Upper lobe of right lung (tissue), 1 donor: ENCODE measurements at places on chromosomes 5 and 9.

DNA sequence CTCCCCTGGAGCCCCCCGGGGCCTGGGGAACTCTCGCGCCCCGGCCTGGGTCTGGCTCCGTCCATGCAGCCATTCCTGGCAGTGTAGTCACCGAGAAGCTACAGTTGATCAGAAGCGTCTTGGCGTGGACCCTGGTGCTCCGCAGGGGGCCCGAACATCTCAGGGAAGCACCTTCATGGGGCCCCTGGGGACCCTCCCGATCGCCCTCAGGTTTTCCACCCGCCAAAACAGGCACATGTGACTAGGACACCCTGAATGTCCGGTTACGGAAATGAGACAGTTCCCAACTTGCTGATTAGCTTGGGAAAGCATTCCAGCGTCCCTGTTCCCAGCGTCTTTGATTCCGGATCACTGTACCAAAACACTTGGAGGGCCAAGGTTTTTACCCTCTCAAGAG, 472 bp downstream of the FBXO4 start:
- H3K36me3 ChIP-seq: peaks cover 20% of the 10 kb centered on the region
- H3K27me3 ChIP-seq: no peaks in the 10 kb centered on the region
- H3K4me3 ChIP-seq: peak overlapping the region; percentile 78
- H3K27ac ChIP-seq: peak overlapping the region; percentile 98

DNA sequence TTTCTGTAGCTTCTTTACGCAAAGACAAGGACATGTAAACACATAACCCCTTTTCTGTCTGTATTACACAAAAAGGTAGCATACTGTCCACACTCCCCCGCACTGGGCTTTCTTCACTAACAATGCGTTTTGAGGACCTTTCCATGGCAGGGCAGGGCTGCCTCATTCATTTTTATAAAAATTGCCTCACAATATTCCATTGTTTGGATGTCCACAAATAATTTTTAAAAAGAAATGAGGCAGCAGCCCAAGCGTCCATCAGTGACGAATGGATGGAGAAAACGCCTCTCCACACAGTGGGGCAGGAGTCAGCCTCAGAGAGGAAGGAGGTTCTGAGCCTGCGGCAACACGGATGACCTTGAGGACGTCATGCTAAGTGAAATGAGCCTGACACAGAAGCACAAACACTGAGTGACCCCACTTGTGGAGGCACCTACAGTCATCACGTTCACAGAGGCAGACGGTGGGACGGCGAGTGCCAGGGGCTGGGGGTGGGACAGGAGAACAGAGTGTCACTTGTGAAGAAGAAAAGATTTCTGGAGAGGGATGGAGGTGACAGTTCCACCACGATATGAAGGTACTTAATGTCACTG, 67.8 kb downstream of the RASGEF1C start:
- H3K4me3 ChIP-seq: no peak overlapping the region
- no peak overlapping the region for H3K27ac ChIP-seq
- H3K36me3 ChIP-seq: no peaks in the 10 kb centered on the region
- DNase-seq: no peak
- H3K4me1 ChIP-seq: no peaks in the 10 kb centered on the region
- H3K27me3 ChIP-seq: peaks cover 9% of the 10 kb centered on the region

- no peaks in the 10 kb centered on the region for H3K36me3 ChIP-seq
- H3K4me3 ChIP-seq: no peak overlapping the region
- no peaks in the 10 kb centered on the region for H3K27me3 ChIP-seq
- H3K27ac ChIP-seq: no peak overlapping the region
- no peaks in the 10 kb centered on the region for H3K4me1 ChIP-seq
These were observed 64.7 kb upstream of the NFIL3 start for GRCh38 chr9:91488341-91488740.

DNA sequence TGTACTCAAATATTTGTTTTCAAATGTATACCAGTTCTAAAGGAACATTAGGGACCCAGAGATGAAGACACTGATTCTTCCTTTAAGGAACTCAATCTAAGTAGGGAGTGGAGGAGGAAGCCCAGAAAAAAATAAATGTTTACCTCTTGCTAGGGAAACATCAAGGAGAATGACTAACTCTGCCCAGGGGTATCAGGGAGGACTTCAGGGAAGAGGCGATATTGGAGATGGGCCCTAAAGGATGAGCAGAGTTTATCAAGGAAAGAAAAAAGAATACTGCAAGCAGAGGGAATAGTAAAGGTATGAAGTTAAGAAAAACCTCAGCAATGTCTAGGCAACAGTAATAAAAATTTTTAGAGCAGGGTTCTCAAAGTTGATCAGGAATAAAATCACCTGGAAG, 16.4 kb downstream of the FBXW2 start:
- no peaks in the 10 kb centered on the region for H3K4me1 ChIP-seq
- H3K27me3 ChIP-seq: no peaks in the 10 kb centered on the region
- peaks cover 64% of the 10 kb centered on the region for H3K36me3 ChIP-seq
- DNase-seq: no peak
- no peak overlapping the region for H3K4me3 ChIP-seq

- peaks cover 12% of the 10 kb centered on the region for H3K27me3 ChIP-seq
- H3K36me3 ChIP-seq: no peaks in the 10 kb centered on the region
- no peak overlapping the region for H3K4me3 ChIP-seq
These were observed 66.6 kb upstream of the HAND1 start for GRCh38 chr5:154544646-154545045.

DNA sequence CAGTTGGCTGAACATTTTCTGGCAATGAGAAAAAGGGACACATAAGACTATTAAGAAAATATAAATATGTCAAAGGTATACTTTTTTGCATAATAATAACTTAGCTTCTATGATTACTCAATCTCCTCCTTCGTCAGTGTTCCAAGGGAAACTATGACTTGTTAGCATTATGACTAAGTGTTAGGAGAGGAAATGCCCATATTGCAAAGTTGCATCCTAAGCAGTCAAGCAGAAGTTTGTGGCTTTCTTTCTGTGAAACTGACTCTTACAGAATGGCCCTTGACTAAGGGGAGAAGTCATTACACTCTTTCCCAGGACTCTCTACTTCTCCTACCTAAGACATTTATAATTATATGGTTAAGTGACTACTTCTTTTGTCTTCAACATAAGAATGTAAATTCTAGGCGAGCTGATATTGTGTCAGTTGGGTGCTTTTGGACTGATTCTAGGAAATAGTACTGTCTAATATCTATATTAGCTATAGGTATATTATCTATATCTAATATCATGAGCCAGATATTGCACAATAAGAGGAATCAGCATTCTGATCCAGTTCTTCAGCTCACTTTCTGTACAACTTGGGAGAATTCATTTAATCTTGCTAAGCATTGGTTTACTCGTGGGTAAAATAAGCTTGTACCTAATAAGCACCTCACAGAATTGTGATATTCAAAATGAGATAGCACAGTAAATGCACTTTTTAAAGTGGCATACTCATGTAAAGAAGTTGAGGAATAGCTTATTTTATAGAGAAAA, 16.4 kb upstream of the SPINK6 start:
- no peaks in the 10 kb centered on the region for H3K36me3 ChIP-seq
- no peaks in the 10 kb centered on the region for H3K4me1 ChIP-seq
- peak overlapping the region; percentile 38 for H3K27ac ChIP-seq
- DNase-seq: no peak

GRCh38 chr9:129487658-129488483, 133.0 kb downstream of the C9orf50 start:
- peaks cover 4% of the 10 kb centered on the region for H3K36me3 ChIP-seq
- H3K4me3 ChIP-seq: peak overlapping the region; percentile 53
- no peaks in the 10 kb centered on the region for H3K27me3 ChIP-seq
- H3K4me1 ChIP-seq: peaks cover 69% of the 10 kb centered on the region

GRCh38 chr5:165057145-165057544, 1551.7 kb downstream of the MAT2B start:
- no peak overlapping the region for H3K4me3 ChIP-seq
- no peak for DNase-seq
- H3K27ac ChIP-seq: no peak overlapping the region

GRCh38 chr5:122252319-122252718, 59.7 kb upstream of the SNCAIP start:
- H3K4me3 ChIP-seq: no peak overlapping the region
- DNase-seq: no peak
- no peaks in the 10 kb centered on the region for H3K27me3 ChIP-seq
- no peak overlapping the region for H3K27ac ChIP-seq

DNA sequence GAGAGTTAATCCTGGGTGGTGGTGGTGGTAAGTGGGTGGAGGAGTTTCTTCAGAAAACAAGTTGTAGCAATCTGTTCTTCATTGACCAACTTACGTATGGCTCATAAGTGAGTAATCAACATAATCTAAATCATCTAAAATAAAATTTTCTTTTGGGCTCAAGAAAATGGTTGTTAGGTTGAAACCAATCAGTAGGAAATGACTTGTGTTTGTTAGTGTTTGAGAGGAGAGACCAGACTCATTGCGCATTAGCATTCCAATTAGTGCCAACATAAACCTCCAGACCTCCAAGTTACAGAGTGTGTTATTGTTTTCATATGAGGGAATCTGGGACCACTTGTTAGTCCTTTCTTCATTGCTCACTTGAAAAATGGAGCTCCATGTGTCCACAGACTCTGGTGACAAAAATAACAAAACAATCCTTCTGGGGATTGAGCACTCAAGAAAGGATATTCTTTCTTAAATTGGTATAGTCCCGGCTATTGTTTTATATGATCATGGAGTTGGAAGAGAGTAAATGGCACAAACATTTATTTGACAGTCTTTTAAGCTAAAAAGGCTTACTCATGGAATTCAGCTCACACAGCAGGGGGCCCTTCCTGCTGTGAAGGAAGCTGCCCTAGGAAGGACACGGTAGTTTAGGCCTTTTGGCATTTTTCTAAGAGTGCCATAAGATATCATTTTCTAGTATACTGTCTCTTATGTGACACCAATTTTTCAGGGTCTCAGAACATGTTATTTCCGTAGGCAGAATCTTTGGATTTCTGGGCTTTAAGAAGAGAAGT, 441.1 kb downstream of the EBF1 start:
- no peaks in the 10 kb centered on the region for H3K27me3 ChIP-seq
- DNase-seq: no peak
- no peak overlapping the region for H3K4me3 ChIP-seq
- H3K4me1 ChIP-seq: no peaks in the 10 kb centered on the region
- H3K36me3 ChIP-seq: no peaks in the 10 kb centered on the region

GRCh38 chr5:141303756-141304155, at the start of gene SLC25A2:
TSS of gene SLC25A2 (minus strand) at chr5:141304049. CDS start at chr5:141303865, 184 bp downstream.
- H3K27me3 ChIP-seq: no peaks in the 10 kb centered on the region
- H3K4me3 ChIP-seq: no peak within 1 kb of the TSS
- no peak within 1 kb of the TSS for H3K27ac ChIP-seq
- no peaks in the 10 kb centered on the region for H3K4me1 ChIP-seq
- no peaks in the 10 kb centered on the region for H3K36me3 ChIP-seq

GRCh38 chr5:75320371-75320770, 16.6 kb upstream of the HMGCR start:
- no peaks in the 10 kb centered on the region for H3K27me3 ChIP-seq
- H3K36me3 ChIP-seq: no peaks in the 10 kb centered on the region
- H3K4me3 ChIP-seq: no peak overlapping the region
- peak overlapping the region; percentile 63 for H3K27ac ChIP-seq

DNA sequence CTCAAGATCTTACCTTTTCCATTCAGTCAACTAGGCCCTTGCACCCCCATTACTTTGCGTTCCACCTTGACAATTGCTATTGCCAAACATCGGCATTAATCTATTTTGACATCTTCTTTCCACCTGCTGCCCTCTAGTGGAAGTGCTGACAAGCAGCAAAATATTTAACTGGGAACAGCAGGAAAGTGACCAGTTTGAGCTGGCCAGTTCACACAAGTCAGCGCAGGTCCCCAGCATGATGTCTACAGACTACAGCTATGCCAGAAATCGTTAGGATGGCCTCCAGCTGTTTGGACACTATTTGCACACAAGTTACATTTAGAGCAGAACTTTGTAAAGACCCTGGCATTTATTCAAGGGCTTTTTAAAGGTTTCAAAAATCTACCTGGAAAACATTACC, 160.1 kb downstream of the GHR start:
- no peaks in the 10 kb centered on the region for H3K27me3 ChIP-seq
- no peaks in the 10 kb centered on the region for H3K36me3 ChIP-seq
- no peak overlapping the region for H3K27ac ChIP-seq
- DNase-seq: no peak

- peaks cover 9% of the 10 kb centered on the region for H3K36me3 ChIP-seq
- no peaks in the 10 kb centered on the region for H3K27me3 ChIP-seq
- H3K27ac ChIP-seq: no peak overlapping the region
- no peak for DNase-seq
These were observed 50.2 kb downstream of the PSMB7 start for GRCh38 chr9:124365036-124365435.

DNA sequence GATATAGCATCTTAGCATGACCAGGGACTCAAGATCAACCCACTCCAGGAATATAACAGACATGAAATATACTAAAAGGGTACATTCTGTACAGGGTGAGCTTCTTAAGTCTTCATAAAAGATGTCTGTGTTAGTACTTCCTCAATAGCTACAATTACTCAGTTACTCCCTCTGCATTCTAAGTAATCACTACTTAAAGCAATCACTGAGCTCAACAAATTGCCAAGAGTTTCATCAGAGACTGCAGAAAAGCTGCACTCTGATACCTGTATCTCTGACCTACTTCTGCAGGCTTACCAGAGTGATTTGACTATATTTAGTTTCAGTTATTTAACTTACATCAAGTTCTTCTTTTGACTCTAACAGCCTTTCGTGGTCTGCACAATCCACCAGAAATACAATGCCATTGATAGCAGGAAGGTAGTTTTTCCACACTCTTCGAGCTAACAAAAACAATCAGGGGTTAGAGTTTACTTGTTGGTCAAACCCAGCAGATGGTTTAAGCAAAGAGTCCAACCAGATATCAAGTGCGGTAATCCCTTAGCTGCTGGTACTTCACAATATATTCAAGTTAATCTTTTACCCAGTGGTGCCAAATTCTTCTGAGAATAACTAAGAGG, 23.3 kb downstream of the SAR1B start:
- H3K4me3 ChIP-seq: no peak overlapping the region
- DNase-seq: no peak
- peaks cover 90% of the 10 kb centered on the region for H3K36me3 ChIP-seq

DNA sequence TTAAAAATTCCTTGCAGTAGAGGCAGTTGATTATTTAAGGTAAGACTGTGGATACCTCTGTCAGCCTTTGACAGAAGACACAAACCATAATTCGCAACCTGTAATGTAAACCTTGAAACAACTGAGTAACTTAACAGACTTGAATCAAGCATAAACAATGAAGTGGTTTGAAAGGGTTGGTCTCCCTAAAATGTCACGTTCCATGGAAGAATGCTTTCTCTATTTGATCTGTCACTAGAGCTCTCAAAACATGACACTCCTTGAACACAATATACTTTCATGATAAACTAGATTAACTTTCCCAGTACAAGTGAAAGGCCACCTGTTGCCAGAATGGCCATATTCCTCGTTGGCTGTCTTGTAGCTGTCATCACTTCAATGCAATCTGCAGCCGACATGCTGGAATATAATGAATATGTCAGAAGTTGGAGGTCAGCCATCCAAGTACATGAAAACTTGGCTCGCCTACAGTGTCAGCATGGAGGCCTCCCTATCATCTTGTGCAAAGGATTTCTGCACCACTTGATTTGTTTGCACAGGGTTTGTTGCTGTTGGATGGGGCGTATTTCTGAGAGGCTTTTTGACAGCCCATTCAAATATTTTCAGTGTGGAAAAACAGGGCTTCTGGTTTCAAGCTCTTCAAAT, 228.0 kb downstream of the TLE4 start:
- no peaks in the 10 kb centered on the region for H3K4me1 ChIP-seq
- no peak for DNase-seq
- no peaks in the 10 kb centered on the region for H3K36me3 ChIP-seq
- no peaks in the 10 kb centered on the region for H3K27me3 ChIP-seq
- H3K27ac ChIP-seq: no peak overlapping the region
- H3K4me3 ChIP-seq: no peak overlapping the region
